ENCODE measurements at places on chromosomes 12 and 14.

DNA sequence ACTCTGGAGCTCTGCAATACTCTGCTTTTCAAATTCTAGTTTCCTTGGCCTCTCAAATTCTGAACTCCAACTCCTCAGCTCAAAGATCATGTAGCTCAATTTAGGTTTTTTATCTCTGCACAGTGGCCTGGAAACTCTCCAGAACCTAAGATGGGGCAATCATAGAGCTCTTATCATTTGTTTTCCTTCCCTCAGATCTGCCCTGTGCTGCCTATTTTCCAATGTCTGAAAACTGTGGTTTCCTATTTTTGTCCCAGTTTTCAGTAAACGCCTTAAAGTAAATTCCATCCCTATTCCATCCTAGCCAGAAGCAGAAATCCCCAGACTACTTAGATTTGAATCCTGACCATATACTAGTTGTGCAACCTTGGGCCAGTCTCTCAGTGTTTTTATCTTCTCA, 73.2 kb downstream of the CEP83 start:
- no peak for DNase-seq

GRCh38 chr12:124505001-124505818, 62.2 kb downstream of the NCOR2 start:
- DNase-seq = no peak

DNA sequence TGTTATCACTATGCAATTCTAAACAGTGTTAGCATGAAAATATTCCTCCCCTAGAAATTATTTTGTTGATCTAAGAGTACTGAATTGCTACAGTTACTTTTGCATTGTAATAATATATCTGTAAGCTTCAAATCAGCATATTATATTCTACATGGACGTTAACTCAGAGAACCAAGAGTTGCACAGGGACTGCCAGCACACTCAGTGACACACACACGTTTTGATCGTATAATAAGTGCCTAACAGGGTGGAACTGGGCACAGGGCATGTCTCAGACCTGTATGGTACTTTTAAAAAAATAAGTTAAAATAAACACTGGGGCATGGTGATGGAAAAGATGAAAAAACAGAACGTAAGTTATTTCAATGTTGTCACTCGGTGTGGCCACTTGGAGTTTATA, 451.6 kb downstream of the RGS6 start:
- DNase-seq = no peak

GRCh38 chr14:51668870-51669269, 17.2 kb downstream of the FRMD6 start:
- DNase-seq = no peak

DNA sequence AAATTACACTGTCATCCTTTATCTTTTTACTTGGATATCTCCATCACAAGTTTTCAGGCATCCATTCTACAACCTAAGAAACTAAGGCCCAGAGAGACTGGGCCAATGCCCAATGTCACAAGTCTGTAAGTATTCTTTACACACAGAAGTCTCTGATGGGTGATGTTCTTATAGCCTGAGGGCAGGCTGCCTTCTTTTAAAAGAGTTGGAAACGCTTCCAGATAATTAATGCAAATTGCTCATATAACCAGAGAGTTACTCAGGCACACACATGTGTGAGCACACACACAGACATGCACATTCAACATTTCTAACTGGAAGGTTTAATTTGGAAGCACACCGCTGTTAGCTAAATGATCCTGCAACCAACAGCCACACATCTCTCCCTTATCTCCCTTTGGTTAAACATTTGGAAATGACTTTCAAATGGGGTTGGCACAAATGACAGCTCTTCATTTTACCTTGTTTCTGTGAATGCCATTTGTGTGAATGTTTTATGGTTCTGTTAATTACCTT, 160.8 kb upstream of the TMPO start:
- DNase-seq = no peak

DNA sequence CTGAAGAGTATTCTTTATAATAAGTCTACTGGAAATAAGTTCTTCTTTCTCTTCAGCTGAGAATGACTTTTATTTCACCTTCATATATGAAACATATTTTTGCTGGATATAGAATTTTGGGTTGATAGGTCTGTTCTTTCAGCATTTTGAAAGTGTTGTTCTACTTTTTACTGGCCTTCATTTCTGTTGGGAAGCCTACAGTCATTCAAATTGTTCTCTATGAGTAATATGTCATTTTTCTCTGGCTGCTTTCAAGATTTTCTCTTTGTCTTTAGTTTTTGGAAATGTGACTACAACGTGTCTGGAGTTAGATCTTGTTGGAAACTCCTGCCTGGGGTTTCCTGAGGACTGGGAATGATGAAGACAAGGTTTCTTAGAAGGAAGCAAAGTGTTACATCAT, 10.0 kb downstream of the FGFR1OP2 start:
- DNase-seq = no peak

DNA sequence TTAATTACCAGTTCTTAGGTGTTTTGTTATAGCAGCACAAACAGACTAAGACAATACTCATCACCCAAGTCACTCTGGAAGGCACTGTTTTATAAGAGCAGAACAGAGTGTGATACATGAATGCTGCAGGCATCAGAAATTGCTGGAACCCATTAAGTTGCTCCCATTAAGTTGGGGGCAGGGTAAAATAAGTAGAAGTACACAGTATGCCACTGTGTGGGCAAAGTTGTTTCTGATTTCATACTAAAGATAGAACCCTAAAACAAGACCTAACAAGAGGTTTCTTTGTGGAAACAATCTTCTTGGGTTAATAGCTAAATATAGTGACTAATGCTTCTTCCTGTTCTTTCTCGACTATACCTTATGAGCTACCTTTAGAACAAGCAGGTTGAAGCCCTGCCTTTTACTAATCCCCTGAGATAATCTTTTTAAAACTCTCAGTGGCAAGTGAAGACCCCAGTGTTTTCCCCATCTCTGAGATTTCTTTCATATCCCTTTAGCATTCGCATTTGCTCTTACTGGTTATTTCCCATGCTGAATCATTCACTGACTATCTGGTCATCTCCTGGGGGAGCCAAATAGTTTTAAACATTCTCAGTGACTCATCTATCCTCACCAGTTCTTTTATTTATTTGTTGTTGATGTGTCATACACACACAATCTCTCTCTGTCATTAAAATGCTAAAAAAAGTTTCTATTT, 52.3 kb downstream of the SOCS2 start:
- DNase-seq = no peak

- DNase-seq = no peak
Measured at GRCh38 chr12:104751594-104751993, 206.5 kb downstream of the SLC41A2 start.

DNA sequence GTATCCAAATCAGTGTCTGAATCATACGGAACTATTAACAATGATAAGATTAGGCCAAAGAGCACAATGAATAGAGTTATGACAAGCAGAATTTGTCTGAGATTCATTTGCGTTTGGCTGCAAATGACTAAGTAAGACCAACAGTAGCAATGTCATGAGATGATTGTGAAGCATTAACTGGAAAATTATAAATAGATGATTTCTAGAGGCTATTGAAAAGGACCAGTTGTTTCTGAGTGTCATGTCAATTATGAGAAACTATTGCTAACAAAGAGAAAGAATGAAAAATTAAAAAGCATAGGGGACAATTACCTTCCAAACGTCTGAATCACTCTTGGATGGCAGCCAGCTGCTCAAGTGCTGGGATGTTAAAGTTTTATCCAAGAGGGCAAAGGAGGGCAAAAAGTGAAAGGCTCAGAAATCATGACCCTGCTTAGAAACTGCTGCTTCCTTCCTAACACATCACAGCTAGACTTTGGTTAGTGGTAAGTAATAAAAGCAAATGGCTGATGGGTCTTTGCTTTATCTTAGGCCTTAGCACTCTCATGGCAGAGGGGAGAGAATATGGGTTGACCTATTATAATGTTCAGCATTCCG, 89.0 kb downstream of the AKAP6 start:
- no peak for DNase-seq

DNA sequence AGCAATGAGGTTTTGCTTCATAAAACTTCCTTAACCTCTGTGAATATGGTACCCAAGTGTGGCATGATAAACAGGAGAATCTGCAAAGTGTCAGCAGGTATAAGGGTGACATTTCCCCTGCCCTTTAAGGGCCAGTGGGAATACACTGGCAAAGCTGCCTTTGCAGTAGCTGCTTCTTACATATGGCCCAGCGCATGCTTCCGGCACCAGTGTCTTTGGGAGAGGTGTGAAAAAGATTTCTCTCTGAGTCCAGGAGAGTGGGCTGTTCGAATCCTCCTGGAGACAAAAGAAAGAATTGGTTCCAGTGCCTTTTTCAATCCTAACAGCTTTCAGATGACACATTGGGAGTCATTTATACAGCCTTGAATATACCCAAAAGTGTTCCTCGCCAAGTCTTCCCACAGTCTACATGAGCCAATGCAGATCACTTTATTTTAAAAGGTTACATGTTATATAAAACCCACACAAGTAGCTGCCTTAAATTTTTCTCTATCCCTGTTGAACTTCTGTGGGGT, 437.7 kb downstream of the PRKD1 start:
- no peak for DNase-seq

DNA sequence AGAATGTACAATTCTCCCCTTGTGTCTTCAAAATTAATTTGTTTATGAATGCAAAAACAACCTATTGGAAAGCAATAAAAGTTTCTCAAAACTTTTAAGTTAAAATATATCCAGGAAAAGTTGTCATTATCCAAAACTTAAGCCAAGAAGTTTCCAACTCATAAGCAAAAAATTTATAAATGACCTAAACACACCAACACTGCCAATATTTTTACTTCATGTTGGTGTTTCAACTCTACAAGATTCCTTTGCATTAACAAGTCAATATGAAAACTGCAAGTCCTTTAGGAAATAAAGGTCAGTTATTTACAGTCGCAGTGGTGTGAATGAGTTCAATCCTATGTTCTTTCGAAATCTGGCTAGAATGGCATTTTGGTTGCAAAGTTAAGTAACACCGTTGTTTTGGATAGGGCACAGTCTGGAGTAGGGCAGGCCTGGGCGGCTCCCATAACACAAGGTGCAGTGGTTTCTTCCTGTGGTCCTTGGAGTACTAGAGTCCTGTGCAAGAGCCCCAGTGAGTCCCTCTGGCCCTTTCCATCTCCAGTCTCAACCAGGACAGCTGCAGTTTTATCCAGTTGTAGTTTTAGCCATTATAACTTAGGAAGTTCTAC, 151.4 kb downstream of the MED13L start:
- DNase-seq = no peak
